ENCODE measurements at places on chromosomes 7 and 10.

- peak; percentile 32 for DNase-seq
Observed at GRCh38 chr10:97508342-97508741, 9.6 kb downstream of the UBTD1 start.

GRCh38 chr7:85464042-85464651 lies 277.3 kb upstream of the SEMA3D start:
- DNase-seq = no peak

DNA sequence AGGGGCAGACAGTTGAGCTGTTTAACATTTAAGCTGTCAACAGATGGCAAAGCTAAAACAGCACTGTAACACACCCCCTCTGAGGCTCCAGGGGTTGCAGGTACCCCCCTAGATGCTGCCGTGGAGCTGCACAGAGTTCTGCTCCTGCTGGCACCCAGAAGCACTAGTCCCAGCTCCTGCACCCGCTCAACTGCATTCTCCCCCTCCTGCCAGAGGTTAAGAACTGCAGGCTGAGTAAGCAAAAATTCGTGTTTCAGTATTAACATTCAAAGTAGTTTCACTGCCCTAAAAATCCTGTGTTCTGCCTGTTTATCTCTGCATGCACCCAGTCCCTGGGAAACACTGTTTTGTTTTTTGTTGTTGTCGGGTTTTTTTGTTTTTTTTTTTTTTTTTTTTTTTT lies 790.8 kb upstream of the KCND2 start:
- no peak for DNase-seq

DNA sequence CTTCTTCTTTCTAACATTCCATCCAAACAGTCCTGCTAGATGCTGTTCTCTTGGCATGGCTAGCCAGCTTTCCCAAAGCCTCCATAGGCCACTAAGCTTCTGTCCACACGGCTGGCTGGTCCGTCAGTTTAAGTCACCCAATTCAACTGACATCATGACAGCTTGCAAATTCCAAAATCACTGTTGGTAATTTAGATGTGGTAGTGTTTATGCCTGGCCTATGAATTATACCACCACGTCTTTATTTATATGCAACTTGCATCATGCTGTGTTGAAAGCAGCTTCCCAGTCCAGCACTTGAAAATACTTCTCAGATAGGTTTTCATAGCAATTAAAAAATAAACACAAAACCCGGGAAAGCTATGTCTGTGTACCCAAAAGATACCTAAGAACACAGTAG lies 2.2 kb upstream of the VIM start:
- DNase-seq = no peak

GRCh38 chr7:123415625-123416024 lies 118.8 kb downstream of the IQUB start:
- DNase-seq = no peak

- no peak for DNase-seq
Observed at GRCh38 chr10:76333796-76334195, 902.4 kb downstream of the LRMDA start.

DNA sequence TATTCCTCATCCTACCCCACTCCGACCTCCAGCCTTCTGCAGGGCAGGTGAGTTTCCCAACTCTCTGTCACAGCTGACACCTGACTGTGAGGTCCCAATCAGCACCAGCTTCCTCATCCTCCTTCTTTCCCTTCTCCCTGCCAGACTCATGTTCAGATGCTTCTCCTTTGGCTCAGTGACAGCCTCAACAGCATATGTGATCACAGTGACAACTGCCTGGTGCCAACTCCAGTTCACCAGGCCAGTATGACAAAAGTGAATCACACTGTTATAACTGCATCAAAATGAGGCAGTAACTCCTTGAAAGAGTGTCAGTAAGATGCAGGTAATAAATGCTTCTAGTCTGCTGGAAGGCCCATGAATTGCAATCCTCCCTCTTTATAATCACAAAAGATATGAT lies 46.8 kb upstream of the NFE2L3 start:
- DNase-seq = no peak

- DNase-seq = no peak
Observed at GRCh38 chr7:20661884-20662283, 46.4 kb downstream of the ABCB5 start.

GRCh38 chr10:98533241-98533640 lies 86.5 kb upstream of the HPS1 start:
- no peak for DNase-seq

- DNase-seq = no peak
Observed at GRCh38 chr10:127934383-127934782, 27.5 kb downstream of the PTPRE start.

- no peak for DNase-seq
Observed at GRCh38 chr7:117769085-117769484, 104.2 kb downstream of the CTTNBP2 start.

DNA sequence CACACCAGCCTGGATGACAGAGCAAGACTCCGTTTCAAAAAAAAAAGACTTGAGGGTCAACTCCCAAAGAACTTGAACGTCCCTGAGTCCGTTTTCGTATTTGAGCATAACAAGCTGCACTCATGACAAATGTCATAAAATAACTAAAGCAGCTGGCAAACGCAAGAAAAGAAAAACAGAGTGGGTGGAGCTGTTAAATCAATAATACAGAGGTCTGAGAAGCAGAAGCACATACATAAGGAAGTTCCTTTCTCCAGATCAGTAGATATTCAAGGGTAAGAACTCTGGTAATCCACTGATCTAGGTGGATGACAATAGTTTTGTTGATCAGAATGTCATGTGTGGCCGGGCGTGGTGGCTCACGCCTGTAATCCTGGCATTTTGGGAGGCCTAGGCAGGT lies 150.1 kb downstream of the FAM107B start:
- DNase-seq = no peak

- DNase-seq = no peak
Observed at GRCh38 chr10:62193479-62193878, 75.2 kb downstream of the RTKN2 start.

GRCh38 chr7:1852517-1853430 lies 182.7 kb downstream of the ELFN1 start:
- no peak for DNase-seq

GRCh38 chr10:45419676-45420025 lies 45.6 kb downstream of the ALOX5 start:
- DNase-seq = no peak

- no peak for DNase-seq
Observed at GRCh38 chr10:120972259-120972658, 121.1 kb downstream of the WDR11 start.

- DNase-seq = no peak
Observed at GRCh38 chr10:69842882-69843281, 41.2 kb downstream of the COL13A1 start.

DNA sequence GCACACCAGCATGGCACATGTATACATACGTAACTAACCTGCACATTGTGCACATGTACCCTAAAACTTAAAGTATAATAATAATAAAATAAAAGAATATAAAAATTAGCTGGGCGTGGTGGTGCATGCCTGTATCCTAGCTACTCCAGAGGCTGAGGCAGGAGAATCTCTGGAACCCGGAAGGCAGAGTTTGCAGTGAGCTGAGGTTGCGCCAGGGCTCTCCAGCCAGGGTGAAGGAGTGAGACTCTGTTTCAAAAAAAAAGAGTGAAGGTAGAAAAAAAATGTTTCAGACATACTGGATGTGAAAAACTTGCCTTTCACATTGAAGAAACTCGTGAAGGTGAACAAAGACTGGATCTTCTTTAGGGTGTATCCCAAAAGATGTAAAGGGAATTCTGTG lies 26.7 kb downstream of the TSPAN14 start:
- no peak for DNase-seq

GRCh38 chr7:121341933-121342332 lies 13.1 kb downstream of the WNT16 start:
- no peak for DNase-seq

DNA sequence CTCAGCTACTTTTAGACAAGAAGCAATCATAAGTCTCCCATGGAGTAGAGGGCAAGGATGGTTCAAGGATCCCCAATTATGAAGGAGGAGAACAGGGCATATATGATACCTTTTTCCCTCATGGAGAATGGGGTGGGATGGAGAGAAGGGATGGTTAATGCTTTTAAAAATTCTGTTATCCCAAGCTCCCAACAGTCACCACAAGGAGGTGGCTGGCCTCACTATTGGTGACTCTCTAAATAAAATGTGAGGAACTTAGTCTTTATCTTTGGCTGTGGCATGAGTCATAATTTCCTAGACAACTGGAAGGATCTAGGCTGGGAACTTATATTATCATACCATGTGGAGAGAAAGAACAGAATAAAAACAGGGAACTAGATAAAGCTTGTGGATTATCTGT lies 297.0 kb downstream of the PHTF2 start:
- DNase-seq = no peak

GRCh38 chr10:101120884-101121653 lies 10.0 kb upstream of the TLX1 start:
- DNase-seq = no peak

- no peak for DNase-seq
Observed at GRCh38 chr10:46995234-46995633, 84.0 kb downstream of the PTPN20 start.

GRCh38 chr7:1959305-1959704 lies 273.4 kb downstream of the MAD1L1 start:
- no peak for DNase-seq

DNA sequence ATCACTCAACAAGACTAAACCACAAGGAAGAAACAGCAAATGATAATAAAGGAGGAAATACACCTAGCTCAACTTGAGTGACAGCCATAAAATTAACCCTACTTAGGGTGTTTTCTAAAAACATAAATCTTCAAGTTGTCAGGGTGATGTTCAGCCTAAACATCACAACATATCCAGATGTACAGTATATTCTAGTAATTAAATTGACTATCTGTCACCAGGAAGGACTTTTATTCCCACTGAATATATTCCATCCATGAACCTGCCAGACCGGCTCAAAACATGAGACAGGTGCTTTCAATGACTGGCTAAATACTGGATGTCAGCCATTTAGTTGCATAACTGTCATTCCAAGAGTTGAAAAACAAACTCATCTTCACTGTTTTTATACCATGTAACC lies 298.1 kb upstream of the NEBL start:
- no peak for DNase-seq

DNA sequence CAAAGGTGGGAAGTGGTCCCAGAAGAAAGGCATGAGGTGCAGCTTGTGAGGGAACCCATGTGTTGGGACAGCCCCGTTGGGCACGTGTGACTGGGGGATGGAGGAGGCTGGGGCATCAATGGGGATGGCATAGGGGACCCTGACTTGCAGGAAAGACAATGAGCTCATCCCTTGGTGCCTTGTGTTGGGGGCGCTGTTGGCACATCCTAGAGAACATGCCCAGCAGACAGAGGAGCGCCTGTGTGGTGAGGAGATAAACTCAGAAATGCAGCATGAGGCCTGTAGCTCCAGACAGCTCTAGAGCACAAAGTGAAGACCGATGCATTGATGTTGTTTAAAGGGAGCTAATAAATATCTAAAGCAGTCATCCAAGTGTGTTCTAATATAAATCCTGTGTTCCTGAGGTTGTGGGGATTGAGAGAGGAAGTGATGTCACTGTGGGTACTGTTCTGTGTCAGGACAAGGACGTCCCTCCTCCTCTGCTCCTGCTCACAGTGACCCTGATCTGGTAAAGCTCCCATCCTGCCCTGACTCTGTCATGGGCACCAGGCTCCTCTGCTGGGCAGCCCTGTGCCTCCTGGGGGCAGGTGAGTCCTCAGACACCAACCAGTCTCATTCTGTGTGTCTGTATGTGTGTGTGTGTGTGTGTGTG lies 126.1 kb upstream of the PRSS58 start:
- no peak for DNase-seq

DNA sequence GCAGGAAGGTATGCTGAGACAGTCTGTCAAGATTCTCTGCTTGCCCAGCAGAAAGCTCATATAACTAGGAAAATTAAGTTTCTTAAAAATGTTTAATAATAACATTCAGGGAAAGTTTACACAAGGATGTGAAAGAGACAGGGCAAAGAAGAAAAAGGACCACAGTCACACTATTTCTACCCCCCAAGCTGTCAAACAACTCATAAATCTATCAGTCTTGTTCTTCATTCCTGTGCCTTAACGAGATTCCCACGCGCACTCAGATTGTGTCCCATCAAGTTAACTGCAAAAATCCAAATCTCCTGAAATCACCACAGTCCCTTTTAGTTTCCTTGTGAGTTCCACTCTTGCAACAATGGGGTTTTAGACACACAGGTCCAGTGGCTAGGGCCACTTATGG lies 14.9 kb downstream of the CUL2 start:
- DNase-seq = no peak

DNA sequence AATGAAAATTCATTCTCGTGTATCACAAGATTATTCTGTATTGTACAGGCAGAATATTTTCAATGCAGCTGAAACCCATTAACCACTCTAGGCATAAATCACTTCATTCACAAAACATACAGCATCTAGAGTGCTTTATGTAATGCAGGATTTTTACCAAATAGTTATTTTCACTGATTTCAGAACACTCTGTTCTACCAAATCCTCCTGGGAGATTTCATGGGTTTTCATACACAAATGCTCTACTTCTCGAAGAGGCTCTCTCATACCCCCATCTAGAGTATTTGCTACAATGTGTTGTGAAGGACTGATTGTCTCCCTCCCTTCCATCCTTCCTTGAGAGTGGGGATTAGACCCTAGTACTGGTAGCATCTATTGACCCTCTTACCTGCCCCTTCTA lies 209.2 kb upstream of the LRRN3 start:
- no peak for DNase-seq

DNA sequence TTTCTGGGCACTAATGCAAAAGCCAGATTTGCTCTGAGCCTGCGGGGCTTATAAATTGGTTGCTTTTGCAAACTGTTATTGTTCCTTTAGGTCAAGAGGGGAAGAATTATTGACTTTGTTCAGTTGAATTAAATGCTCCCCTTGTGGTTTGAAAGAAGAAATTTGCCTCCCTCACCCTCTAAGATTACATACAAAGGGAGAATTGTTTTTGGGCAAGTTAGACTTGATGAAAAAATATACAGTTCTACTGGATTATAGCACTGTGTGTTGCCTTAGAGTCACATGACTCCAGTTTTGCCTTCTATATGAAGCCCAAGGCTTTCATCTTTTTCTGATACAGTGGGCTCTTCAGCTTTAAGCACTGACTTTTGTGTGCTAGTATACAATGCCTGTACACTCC lies 1265.8 kb upstream of the LRRTM3 start:
- DNase-seq = no peak

DNA sequence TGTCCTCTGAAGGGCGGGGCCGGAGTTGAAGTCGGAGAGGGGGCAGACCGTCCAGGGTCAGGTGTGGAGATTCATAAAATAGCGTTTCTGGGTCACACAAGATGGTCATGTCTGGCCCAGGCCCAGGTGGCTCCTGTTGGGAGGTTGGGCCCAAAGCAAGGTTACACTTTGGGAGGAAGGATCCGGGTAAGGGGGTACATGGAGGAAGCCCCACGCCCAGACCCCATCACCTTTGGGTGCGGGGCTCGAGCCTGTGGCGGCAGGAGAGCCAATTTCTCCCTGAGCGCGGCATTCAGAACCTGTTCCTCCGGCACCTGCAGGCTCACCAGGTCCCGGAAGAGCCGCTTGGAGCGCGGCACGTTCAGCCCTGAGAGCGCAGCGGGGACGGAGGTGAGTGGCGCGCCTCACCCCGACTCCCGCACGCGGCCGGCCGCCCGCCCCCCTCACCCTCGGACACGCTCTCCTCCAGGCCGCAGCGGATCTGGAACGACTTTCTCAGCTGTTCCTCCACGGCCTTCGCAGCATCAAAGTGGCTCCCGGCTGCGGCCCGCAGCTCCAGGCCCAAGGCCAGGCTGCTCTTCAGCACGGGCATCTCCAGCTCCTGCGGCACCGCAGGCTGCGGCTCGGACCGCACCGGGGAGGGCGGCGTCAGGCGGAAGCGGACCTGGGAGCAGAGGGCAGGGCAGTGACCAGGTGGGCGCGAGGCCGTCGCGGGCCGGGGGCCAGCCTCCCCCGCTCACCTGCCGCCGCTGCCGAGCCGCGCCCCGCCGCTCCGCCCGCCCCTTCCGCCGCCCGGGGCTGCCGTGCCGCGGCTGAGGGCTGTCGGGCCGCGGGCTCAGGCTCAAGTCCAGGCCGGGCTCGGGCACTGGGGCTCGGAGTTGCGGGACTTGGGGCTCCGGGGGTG lies 644 bp downstream of the PPP1R35 start:
- DNase-seq = no peak
